AG04450 (cell line): ENCODE measurements at places on chromosomes 7 and 10. TPM values are rescaled to one million over a fixed set of nuclear protein-coding genes. Genes with fewer than 3 reads are reported as not detected.

DNA sequence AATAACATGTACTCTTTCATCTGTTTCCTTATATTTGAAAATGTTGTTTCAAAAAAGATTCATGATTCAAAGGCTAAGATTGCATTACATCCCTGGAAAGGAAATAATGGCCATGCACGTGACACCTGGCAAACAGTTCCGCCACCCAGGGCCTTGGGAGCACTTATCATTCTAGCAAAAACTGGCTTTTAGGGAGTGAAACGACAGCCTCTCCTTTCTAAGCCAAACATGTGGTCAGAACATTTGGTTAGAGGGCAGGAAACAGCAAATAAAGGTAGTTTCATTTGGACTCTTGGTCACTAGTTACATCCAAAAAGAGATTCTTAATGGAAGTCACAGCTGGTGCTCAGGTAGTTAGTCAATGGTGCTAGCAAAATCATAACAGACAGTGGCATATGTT lies 83.5 kb downstream of the FAS start:
- no peak for DNase-seq

Gene MAGI2
- 2.3 and 3.1 TPM in 2 replicates for polyA plus RNA-seq

GRCh38 chr7:77426052-77426404 lies 9.9 kb upstream of the GSAP start:
- no peak for DNase-seq

- no peak for DNase-seq
These were observed 65.4 kb downstream of the TACC2 start for GRCh38 chr10:122054048-122055025.

GRCh38 chr7:146366938-146367337 lies 250.3 kb downstream of the CNTNAP2 start:
- DNase-seq, result no peak
